H1 (cell line): ENCODE measurements at places on chromosomes 1 and 21. TPM values are rescaled to one million over a fixed set of nuclear protein-coding genes. Genes with fewer than 3 reads are reported as not detected.

- no peak for DNase-seq
These were observed 3.5 kb upstream of the FCMR start for GRCh38 chr1:206925106-206925736.

DNA sequence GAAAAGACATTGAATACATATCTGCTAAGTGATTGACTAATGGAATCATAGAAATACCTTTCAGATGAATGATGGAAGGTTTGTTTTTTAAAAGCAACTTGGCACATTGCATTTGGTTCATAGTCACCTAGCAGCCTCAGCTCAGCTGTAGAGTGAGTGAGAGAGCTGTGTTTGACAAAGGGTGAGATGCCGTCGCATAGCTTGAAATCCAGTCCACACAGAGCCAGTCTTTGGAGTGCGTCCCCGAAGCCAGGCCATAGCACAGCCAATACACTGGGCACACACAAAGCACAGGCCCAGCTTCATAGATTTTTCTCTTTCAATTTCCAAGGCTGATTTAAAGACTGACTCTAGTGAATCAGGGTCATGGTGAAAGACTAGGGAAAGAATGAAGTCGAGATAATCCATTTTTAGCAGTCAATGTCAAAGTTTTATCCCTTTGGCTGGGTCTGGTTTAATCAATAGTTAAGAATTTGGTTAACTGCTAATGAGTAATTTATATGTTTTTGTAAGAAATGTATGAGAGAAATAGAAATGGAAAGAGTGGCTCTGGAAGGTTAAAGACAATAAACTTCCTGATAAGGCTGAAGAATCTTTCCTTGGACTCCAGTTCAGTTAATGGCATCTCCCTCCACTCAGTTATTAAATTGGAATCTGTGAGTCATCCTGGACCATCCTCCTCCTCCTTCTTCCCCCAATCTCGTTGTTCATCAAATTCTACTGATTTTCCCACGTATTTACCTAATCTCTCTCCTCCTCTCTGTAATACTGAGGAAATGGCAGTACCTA is 101.2 kb upstream of the IRF2BP2 start:
- DNase-seq, result no peak

The WDR77 gene
- total RNA-seq, result 61.6 and 66.0 TPM in 2 replicates

The RUSC1 gene
- total RNA-seq, result 54.6 and 59.8 TPM in 2 replicates

DNA sequence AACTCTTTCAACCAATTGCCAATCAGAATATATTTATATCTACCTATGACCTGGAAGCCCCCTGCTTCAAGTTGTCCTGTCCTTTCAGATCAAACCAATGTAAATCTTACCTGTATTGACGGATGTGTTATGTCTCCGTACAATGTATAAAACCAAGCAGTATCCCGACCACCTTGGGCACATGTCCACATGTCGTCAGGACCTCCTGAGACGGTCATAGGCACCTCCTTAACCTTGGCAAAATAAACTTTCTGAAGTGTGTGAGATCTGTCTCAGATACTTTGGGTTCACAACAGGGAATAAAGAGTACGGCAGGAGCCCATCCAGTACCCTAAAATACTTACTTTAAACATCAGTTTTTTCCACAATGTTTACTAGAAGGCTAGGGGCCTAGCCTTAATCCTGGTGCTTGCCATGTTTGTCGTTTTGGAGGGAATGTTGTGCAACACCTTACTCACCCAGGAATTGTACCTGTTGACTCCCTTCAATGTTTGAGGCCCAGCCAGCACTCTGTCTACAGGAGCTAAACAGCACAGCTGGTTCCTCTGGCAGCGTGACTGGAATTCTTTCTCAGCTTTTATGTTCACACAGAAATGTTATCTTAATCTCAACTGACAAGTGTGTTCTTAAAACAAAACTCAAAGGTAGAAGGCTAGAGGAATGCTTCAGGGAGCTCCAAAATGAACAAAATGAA is 90.8 kb upstream of the USP25 start:
- DNase-seq, result no peak

GRCh38 chr1:7810395-7810794 is 26.3 kb downstream of the PER3 start:
- no peak for DNase-seq

The MYBPH gene
- not detected in 2 replicates for total RNA-seq

DNA sequence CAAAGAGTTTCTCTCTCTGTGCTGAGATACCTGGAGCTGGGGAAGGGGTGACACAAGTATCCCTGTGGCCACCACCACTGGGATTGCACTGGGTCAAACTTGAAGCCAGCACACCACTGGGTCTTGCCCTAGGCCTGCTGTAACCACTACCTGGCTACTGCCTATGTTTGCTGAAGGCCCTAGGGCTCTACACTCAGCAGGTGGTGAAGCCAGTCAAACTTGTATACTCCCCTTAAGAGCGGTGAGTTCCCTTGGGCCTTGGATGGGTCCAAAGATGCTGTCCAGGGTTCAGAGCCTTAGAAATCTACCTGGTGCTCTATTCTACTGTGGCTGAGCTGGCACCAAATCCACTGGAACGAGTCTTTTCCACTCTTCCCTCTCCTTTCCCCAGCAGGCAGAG is 47.0 kb upstream of the WDR26 start:
- no peak for DNase-seq

GRCh38 chr1:43438953-43439581 is 14.7 kb downstream of the HYI start:
- DNase-seq, result no peak

GRCh38 chr21:45615145-45615711 is 28.3 kb upstream of the PCBP3 start:
- DNase-seq, result no peak

GRCh38 chr1:193068013-193068412 is 8.6 kb downstream of the RO60 start:
- no peak for DNase-seq

DNA sequence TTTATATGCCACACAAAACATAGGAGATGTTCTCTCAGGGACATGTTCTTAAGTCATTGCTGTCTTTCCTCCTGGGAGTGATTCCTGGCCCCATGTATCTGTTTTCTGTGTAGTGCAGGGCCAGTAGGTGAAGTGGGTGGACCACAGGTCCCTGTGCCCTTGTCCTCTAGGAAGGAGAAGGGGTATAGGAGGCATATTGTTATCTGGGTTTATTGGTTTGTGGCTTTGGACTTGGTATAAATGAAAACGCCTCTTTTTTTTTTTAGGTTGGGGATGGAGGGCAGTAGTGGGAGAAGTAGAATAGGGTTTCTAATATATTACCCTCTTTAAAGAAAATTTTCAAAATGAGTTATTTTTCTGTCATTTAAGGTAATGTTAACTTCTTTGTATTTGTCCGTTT is 29.4 kb downstream of the DYRK1A start:
- DNase-seq, result no peak

GRCh38 chr1:207155028-207155427 is 51.0 kb downstream of the C4BPA start:
- no peak for DNase-seq

GRCh38 chr1:28902738-28903137 is 11.6 kb upstream of the EPB41 start:
- DNase-seq, result no peak

DNA sequence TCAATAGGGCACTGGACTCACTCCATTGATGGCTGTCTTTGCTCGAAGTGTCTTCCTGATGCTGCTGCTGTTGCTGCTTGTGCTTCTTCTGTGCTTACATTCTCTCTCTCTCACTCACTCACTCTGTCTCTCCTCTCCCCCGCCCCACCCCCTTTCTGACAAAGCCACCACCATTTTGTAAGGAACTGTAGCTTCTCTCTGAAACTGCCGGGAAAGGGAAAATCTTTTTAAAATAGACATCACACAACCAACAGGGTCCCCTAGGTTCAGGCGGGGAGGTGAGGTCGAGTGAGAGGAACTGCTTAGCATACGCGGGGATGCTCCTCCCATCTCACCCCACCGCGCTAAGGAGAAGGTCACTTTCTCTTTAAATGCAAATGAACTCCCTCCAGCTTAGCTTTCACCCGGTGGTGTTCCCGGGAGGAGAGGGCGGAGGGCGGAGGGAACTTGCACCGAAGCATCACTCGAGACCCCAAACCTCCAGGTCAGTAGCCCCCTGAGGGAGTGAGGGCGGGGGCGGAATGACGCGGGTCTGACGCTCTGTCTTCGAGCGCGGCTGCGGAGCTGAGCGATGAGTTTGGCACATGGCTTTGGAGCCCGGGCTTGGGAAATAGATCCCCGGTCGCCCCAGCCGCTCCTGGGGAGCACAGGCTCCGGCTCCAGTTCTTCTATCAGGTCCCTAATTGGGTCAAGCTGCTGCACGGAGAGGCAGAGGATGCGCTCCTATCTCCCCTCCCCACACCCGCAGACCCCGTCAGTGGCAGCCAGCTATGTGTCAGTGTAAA is at the start of gene CCDC28B:
Gene CCDC28B, plus strand, starts transcription at position 370 of the 785 bp plus-strand sequence. CDS start 1,341 bp downstream, outside the sequence.
- DNase-seq, result no peak

DNA sequence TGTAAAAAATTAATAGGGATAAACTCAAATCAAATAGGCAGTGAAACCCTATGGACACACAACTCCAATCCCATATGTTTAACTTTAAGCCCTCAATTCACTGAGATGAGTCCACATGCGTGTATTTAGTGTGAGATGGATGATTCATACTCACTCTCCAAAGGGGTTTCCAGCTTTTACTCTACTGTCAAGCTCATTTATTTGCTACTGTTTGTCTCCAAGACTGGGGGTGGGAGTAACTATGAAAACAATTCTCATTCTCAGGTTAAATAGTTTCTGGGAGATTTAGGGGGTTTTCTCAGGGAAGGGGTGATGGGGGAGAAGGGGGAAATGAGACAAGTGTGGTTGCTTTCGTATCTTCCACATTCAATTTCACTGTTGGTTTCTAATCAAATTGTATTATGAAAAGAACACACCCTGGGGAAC is 2.7 kb downstream of the RAB29 start:
- DNase-seq, result no peak

DNA sequence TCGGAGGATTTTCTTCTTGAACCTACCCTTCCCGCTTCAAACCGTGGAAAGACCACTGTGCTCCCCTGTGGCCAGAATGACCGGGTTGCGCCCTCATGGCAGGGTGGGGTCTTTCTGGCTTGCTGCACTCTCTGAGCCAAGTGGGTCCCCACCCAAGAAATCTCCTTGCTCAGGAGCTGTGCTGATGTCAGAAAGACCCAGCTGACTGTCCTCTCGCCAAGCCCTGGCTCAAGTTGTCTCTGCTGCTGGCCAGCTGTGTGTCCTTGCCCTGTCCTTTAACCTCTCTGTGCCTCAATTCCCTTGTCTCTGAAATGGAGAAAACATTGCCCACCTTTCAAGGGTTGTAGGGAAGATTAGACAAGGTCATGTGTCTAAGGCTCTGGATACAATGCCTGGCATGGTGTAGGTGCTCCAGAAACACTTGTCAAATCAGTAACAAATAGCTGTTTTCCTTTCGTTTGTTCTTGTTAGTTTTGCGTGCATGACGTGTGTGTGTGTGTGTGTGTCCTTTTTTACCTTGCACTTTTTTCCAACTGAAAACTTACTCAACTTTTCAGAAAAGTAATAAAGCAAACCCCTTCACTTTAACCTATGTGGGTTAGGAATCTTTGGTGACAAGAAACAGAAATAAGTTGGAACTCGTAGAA is 41.1 kb upstream of the RPL11 start:
- DNase-seq, result no peak

- no peak for DNase-seq
These were observed 564.1 kb upstream of the PLXNA2 start for GRCh38 chr1:208808301-208808700.

DNA sequence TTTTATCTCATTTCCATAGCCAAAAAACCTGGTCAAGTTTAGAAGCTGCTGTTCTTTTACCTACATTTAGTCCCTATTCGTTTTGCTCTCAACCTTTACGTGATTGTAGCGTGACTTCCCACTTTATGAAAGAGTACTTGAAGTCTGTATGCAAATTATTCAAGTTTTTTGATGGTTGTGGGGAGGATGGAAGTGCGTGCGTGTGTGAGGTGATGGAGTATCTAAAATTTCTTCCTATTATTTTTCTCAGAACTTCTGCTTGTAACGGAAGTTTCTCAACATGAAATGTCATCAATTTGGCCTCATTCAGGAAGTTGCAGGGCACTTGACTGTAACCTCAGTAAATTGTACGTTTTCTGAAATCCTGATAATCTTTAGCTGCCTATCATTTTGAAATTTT is 64.0 kb downstream of the SAMSN1 start:
- no peak for DNase-seq

GRCh38 chr1:201507360-201507675 is 395 bp upstream of the CSRP1 start:
- DNase-seq, result no peak

- no peak for DNase-seq
These were observed 124.8 kb downstream of the RIPK4 start for GRCh38 chr21:41641821-41642701.

The ESPN gene
- total RNA-seq, result 14.8 and 16.3 TPM in 2 replicates

GRCh38 chr1:24973315-24973714 is 43.2 kb upstream of the RUNX3 start:
- no peak for DNase-seq

DNA sequence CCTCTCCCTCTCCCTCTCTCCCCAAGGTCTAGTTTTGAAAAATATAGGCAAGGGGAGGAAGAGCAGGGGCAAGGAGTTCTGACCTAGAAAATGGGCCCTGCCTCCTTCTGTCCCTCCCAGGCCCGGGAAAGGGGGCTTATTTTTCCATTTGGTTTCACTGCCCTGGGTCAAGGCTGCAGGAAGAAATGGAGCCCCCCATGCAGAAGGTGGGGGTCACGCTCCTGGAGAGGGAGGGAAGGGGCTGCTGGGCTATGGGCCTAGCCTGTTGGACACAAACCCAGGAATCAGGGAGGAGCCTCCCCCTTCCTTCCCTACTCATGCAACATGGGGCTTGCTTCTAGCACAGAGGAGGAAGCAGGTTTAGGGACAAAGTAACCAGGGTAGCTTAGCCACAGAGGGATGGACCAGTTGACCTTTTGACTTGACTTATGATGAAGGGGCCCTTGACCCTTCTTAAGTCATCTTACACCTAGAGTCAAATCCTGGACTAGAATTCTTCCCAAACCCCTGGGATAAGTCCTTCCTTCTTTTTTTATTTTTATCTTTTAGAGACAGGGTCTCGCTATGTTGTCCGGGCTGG is 70.4 kb upstream of the SSBP3 start:
- DNase-seq, result no peak

DNA sequence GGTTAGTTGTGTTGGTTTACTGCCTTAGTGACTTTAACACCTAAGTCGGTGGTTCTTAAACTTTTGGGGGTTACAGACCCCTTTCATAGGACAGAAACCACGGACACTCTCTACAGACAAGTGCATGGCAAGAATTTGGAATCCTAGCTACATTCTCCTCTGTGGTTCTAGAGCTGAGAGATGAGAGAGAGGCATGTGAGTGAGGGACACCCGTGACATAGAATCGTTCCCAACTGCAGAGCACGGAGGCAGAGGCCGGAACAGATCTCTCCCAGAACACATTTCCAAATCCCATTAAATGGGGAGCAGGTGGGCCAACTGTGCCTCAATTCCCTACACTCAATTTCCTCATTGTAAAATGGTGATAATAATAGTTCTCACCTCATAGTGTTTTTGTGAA is 60.7 kb downstream of the DAB1 start:
- DNase-seq, result no peak

The ROR1 gene
- 70.3 and 73.6 TPM in 2 replicates for total RNA-seq
